ENCODE measurements at places on chromosomes 16 and 17.

GRCh38 chr16:1678500-1679098 is 520 bp downstream of the JPT2 start:
- peak; percentile 48 for DNase-seq

DNA sequence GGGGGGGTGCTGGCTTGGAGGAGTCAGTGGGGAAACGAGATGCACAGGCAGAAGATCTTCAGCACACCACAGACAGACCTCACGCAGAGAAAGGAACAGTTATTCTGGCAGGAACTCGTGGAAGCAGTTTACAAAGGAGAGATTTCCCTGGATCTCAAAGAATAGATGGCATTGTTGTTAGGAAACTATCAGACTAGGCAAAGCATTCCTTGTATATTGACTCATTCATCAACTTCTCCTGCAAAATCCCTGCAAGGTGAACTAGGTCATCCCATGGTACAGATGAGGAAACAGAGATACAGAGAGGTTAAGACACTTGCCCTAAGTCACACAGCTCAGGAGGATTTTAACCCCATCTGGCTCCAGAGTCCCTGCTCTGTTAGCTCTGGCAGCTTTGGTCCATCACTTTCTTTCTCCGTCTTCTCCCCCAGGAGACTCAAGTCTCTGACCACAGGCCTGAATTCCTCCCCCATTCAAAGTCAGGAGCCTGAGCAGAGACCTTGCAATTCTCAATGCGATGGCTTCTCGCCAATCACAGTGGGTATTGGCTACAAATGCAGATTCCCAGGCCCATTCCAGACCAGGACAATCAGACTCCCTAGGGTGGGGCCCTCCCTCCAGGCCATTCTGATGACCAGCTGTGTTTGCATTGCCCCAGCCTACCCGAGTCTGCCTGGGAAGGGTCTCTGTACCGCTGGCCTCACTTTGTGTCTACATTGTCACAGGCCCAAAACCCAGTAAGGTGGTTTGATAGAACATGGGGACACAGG is 56.4 kb downstream of the LITAF start:
- no peak for DNase-seq

- DNase-seq, result no peak
Measured at GRCh38 chr16:48279199-48279598, 31.9 kb upstream of the ABCC11 start.

- DNase-seq, result no peak
Measured at GRCh38 chr16:30131869-30132475, 9.0 kb upstream of the MAPK3 start.

DNA sequence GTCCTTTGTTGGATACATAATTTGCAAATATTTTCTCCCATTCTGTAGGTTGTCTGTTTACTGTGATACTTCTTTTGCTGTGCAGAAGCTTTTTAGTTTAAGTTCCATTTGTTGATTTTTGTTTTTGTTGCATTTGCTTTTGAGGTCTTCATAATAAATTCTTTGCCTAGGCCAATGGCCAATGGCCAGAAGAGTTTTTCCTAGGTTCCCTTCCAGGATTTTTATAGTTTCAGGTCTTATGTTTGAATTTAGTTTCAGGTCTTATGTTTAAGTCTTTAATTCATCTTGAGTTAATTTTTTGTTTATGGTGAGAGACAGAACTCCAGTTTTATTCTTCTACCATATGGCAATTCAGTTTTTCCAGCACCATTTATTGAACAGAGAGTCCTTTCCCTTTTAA is 90.1 kb upstream of the GOT2 start:
- DNase-seq, result no peak

DNA sequence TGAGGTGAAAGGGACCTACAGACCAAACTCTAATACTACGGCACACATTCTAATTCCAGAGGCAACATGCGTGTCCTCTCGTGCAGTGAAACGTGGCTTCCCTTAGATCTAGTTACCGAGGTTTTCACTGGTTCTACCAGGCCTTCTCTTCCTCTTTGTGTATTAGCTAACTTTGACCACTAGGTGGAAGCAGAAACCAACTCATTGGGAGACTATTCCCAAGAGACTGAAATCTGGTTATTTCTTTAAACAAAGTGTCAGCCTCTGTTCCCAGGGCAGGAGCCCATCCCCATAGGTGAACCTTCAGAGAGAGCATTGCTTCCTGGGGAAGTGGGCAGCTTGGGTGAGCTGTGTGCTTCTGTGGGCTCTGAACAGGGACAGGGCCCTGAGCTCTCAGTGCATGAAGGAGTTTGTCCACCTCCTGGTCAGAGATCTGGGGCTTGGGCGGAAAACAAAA is 19.7 kb upstream of the RCVRN start:
- DNase-seq, result peak; percentile 73

- no peak for DNase-seq
Measured at GRCh38 chr16:1493746-1494094, 560 bp downstream of the TELO2 start.

DNA sequence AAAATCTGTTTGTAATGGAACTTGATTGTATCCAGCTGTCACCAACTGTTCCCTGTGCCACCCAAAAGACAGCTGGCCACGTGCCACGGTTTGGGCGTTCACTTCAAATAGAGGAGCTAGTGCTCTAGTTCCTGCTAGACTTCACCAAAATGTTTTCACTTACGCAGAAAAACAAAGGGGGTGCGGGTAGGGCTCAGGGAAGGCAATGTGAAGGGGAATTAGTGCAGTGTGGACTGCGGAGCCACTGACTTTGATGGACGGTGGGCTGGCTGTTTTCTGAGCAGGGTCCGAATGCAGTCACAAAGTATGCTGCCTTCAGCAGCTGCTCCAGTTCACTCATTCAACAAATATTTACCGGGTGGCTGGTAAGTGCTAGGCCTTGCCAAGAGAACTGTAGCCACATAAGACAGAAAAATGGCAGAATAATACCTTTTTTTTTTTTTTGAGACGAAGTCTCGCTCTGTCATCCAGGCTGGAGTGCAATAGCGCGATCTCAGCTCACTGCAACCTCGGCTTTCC is 7.6 kb upstream of the CYTH1 start:
- no peak for DNase-seq

DNA sequence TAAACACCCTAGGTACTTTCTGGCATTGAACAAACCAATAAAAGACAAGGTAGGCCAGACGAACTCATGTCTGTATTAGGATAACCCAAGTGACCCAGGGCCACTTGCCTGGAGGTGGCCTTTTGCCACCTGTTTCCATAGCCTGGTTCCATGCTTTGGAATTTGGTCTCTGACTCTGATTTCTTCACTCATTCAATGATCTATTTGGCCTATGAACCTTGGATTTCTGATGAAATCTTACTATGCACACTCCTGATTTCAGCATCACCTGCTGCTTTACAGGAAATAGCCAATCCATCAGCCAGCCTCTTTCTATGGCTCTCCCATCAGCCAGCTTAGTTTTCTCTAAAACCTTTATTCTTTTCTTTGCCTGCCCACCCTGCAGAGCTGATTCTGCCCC is 142.8 kb upstream of the PSMD7 start:
- no peak for DNase-seq

DNA sequence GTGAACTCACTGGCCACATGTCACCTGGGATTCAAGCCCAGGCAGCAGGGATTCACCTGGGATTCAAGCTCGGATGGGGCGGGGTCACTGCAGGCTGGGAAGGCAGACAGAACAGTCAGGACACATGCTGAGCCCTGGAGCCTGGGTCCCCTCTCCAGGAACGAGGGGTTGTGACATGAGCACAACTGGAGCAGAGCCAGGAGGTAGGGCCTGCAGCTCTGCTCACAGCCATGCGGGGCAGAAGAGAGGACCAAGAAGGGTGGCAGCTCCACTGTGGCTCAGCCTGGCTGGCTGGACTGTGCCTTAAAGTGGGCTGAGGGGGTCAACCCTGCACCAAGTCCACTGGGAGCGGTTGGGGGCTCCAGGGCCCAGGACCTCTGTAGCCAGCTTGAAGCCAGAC is 150.1 kb downstream of the RAB11FIP4 start:
- peak; percentile 40 for DNase-seq

GRCh38 chr16:48556913-48557351 is 53.0 kb downstream of the N4BP1 start:
- peak; percentile 46 for DNase-seq

- DNase-seq, result no peak
Measured at GRCh38 chr17:80095844-80096475, 5.4 kb upstream of the GAA start.

DNA sequence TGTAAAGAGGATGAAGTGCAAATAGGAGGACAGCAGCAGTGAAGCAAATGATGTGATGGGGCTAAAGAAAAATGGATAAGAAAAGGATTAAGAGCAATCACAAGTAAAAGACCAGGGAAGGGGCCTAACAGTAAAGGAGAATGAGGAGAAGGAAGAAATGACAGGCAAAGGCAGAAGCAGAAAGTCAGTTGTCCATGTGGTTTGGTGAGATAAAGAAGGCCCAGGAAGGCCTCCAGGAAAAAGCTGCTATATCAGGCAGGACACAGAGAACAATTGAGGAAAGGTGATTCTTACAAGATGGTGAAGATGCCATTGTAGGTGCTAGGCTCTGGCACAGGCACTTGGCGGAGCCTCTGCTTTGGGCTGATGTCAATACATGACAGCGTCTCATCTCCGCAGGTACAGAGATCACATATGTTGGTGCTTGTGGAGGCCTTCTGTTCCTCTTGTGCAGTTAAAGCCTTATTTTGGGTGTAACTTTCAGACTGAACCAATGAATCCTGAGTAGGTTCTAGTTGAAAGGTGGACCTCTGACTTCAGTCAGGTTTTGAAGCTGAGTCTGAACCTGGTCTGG is 18.1 kb downstream of the RDM1 start:
- DNase-seq, result no peak

GRCh38 chr17:49480836-49481615 is 14.1 kb upstream of the NGFR start:
- DNase-seq, result no peak

DNA sequence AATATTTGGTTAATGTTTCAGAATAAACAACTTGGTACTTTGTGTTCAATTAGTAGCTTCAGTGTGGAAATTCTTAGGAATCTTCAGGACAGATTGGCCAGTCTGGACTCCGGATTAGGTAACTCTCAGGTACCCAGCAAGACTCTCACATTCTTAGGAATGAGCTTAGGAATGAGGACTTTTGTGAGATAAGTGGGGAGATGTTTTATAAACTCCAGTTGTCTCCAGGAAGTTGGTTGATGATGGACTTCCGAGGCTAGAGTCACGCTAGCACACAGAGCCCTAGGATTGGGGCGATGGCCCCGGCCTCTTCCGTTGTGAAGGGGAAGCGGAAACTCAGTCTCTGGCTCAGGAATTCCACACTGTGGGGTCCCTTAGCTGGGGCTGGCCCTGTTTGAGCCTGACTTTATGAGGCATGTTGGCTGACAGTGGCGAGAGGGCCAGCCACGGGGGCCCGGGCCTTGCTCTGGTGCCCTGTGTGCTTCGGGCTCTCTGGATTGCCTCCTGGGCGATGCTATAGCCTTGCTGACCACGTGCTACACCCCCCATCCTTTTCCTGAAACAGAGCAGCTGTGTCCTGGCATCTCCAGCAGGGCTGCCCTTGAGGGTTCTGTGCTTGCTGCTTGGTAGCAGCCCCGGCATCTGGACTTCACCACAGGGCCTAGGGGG is 32.4 kb downstream of the RAB11FIP3 start:
- DNase-seq, result no peak

GRCh38 chr16:84548971-84549844 is 44.7 kb upstream of the MEAK7 start:
- no peak for DNase-seq

DNA sequence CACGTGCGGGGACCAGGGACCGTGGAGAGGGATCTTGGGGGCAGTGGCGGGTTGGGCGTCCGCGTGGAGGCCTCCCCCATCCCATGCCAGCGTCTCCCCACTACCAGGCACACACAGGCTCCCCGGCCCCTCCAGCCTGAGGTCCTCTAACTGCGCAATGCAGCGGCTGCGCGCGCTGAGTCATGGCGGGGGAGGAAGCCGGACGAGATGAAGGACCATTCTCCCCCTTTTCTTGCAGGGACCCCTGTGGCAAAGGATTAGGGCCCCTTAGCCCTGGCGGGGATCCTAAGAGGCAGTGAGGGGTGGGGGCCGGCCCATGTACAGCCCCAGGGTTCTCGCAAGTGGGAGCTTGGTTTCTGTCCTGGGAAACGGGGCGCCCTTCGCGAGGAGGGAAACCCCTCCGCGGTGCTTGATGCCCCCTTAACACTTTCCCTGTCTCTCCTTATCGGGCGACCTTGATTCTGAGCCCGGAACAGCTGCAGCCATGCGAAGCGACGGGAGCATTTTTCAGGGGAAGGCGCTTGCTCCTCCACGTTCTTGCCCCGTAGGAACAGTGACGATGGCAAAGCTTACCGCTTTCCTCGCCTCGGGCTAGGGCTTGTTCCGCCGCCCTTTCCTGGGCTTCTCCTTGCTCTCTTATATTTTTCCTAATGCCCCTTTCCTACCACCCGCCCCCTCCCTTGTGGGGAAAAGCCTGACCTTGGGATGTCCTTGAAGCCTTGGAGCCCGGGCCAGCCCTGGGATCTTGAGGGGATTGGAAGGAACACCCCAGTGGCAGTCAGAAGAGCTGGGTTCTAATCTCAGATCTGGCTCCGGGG is 592 bp downstream of the ALDOA start:
- no peak for DNase-seq

GRCh38 chr17:11997972-11998233 is 628 bp upstream of the ZNF18 start:
- DNase-seq, result no peak

DNA sequence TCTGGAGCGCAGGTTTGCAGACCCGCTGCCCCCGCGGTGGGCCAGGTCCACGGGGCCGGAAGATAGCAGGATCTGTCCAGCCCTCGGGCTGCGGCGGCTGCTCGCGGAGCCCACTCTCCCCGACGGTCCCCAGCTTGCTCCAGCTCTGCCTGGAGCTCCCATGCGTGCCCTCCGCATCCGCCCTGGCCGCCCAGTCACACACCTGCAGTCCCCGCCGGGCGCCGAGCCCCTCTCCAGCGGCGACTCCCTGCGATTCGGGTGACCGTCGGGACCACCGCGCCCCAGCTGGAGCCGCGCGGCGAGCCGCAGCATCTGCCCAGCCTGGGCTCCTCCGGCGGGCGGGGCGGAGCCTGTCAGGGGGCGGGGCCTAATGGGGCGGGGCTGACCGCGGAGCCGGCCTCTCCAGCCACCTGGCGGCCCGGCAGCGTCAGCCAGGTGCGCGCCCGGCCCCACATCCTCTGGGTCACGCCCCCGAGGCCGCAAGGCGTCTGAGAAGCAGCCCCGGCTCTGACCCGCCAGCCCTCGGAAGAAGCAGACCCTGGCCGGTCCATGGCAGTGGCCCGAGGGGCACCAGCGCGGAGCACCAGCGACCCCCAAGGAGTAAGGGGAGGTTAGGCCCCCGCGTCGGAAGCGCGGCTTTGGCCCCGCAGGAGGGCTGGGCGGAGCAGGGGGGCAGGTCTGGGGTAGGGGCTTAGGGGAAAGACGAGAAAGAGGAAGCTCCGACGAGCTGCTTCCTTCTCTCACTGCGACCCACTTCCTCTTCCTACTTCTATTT is at the start of gene PIK3R5:
TSS of gene PIK3R5 (minus strand) at position 314 of the 775 bp plus-strand sequence. CDS start 54,213 bp downstream, outside the sequence.
- peak; percentile 93 for DNase-seq

- DNase-seq, result no peak
Measured at GRCh38 chr16:54098247-54098646, 188.3 kb downstream of the IRX3 start.
